MG63 (cell line): ENCODE measurements at places on chromosomes 5 and 9. TPM values are rescaled to one million over a fixed set of nuclear protein-coding genes. Genes with fewer than 3 reads are reported as not detected.

SH3RF2 gene
- 0.26 and 1.2 TPM in 2 replicates for total RNA-seq

RLN2 gene
- not detected in 2 replicates for total RNA-seq

ZNF454 gene
- not detected in 2 replicates for total RNA-seq

PDGFRB gene
- total RNA-seq = 6.1 and 10.4 TPM in 2 replicates

SCGB3A1 gene
- not detected in 2 replicates for total RNA-seq

GRAMD2B gene
- 6.2 and 30.3 TPM in 2 replicates for total RNA-seq

SOHLH1 gene
- not detected in 2 replicates for total RNA-seq

TRIM36 gene
- 0.10 TPM in 1 of 2 replicates, not detected in the other for total RNA-seq

SYNPO gene
- 1.2 and 4.6 TPM in 2 replicates for total RNA-seq

SPATA31D4 gene
- total RNA-seq = not detected in 2 replicates

SPINK4 gene
- total RNA-seq = not detected in 2 replicates

SELENOP gene
- total RNA-seq = 1.5 and 25.0 TPM in 2 replicates

NR5A1 gene
- not detected in 2 replicates for total RNA-seq

ACOT12 gene
- total RNA-seq = not detected in 2 replicates

C9orf152 gene
- not detected in 2 replicates for total RNA-seq

PCDHGA5 gene
- total RNA-seq = not detected in 2 replicates

PAXX gene
- 27.5 and 63.0 TPM in 2 replicates for total RNA-seq

CRB2 gene
- total RNA-seq = not detected in 2 replicates

CATSPER3 gene
- 0.59 and 1.5 TPM in 2 replicates for total RNA-seq

ECSCR gene
- total RNA-seq = 0.63 and 0.74 TPM in 2 replicates

ZNF462 gene
- total RNA-seq = 6.8 and 24.5 TPM in 2 replicates

CCL19 gene
- not detected in 2 replicates for total RNA-seq

PCDHB10 gene
- 0.10 TPM in 1 of 2 replicates, not detected in the other for total RNA-seq

ARL14EPL gene
- not detected in 2 replicates for total RNA-seq

HAVCR2 gene
- total RNA-seq = 0.23 TPM in 1 of 2 replicates, not detected in the other

DAPK1 gene
- total RNA-seq = 36.4 and 44.6 TPM in 2 replicates
